Upper lobe of left lung (tissue), 6 donors: ENCODE measurements at places on chromosomes 11 and 22. TPM values are rescaled to one million over a fixed set of nuclear protein-coding genes. Genes with fewer than 3 reads are reported as not detected.

The EIF4ENIF1 gene
- total RNA-seq, result 22.5 TPM

- no peaks in the 10 kb centered on the region for H3K4me1 ChIP-seq
- H3K27me3 ChIP-seq, result no peaks in the 10 kb centered on the region
- no peak overlapping the region for H3K27ac ChIP-seq
- no peak for DNase-seq
- H3K36me3 ChIP-seq, result no peaks in the 10 kb centered on the region
- H3K4me3 ChIP-seq, result no peak overlapping the region
These were observed 161.2 kb upstream of the PLET1 start for GRCh38 chr11:112421879-112422278.

- no peaks in the 10 kb centered on the region for H3K27me3 ChIP-seq
- no peak overlapping the region for H3K27ac ChIP-seq
- no peak overlapping the region for H3K4me3 ChIP-seq
- H3K36me3 ChIP-seq, result no peaks in the 10 kb centered on the region
- peaks cover 14% of the 10 kb centered on the region for H3K4me1 ChIP-seq
These were observed 32.6 kb upstream of the TOLLIP start for GRCh38 chr11:1341928-1342524.

The METTL15 gene
- 8.9 TPM for total RNA-seq

DNA sequence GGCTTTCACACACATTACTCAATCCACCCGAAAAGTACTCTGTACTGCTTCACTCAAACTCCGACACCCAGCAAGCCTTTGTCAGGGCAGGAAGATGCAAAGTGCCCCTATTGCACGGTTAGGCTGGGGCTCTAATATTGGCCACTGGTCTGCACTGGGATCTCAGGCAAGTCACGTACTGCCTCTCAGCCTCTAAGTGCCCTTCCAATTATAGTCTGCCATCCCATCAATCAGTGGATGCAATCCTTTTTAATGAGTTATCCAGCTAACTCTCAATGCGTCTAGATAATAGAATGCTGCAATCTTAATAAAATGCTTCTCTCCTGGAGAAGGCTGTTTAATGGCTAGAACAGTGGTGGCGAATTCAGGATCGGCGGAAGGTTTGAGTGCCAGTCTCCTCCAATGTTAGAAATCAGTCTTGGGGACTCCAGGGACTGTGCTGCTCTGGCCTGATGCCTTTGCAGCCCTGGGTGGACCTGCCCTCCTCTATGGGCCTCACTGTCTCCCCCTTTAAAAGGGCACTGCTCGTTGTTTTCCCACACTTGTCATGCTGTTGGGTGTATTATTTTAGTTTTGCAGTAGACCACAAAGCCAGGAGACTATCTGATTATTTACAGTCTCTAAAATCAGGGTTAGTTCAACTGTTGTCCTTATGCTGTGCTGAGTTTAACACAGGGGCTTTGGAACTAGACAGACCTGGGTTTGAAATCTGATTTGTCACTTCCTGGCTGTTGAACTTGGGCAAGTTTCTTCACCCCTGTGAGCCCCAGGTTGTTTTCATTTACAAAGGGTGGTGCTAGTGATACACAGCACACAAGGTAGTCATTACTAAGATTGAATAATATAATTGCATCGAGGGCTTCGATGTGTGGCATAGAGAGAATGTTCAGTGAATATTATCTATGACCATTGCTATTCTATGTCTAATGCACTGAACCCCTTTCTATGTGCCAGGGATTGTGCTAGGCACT is 36.7 kb downstream of the CLMP start:
- H3K4me1 ChIP-seq, result no peaks in the 10 kb centered on the region
- H3K36me3 ChIP-seq, result no peaks in the 10 kb centered on the region
- H3K27ac ChIP-seq, result no peak overlapping the region
- DNase-seq, result no peak
- H3K4me3 ChIP-seq, result no peak overlapping the region
- no peaks in the 10 kb centered on the region for H3K27me3 ChIP-seq

The NLRP10 gene
- total RNA-seq, result not detected

DNA sequence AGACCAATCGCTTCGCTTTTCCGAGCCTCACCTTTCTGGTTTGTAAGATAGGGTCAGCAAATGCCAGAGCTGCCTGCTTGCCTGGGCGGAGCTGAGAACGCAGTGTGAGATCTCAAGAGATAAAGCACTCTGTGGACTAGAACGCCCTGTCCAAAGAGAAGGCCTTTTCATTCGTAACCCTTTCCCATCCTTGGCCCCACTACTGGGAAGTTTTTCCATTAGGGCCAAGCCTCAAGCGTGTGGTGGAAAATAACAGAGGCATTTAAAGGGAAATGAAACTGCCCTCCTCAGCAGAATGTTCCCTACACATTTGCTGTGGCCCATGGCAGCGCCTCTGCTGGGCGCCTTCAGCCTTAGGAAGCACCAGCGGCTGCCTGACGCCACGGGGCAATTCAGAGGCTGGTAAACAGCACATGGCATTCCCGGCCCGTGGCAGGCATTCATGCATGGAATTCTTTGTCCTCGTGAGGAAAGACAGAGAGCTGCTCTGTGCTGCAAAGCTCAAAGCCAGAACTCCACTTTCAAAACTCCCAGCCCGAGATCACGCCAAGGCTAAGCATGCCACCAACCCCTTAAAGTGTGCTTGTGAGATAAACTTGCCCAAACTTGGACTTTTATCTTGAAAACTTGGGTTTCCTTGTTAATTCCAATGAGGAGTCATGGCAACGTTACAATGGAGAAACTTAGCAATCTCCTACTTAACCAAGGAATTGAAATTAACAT is 38.1 kb downstream of the AHNAK start:
- H3K27ac ChIP-seq, result peak overlapping the region; percentile 57
- H3K4me3 ChIP-seq, result no peak overlapping the region
- peak; percentile 81 for DNase-seq
- H3K36me3 ChIP-seq, result no peaks in the 10 kb centered on the region
- peaks cover 56% of the 10 kb centered on the region for H3K4me1 ChIP-seq

The NAGA gene
- total RNA-seq, result 38.6 TPM

- H3K27me3 ChIP-seq, result no peaks in the 10 kb centered on the region
- DNase-seq, result no peak
- H3K36me3 ChIP-seq, result no peaks in the 10 kb centered on the region
- H3K4me1 ChIP-seq, result no peaks in the 10 kb centered on the region
- no peak overlapping the region for H3K27ac ChIP-seq
These were observed 66.9 kb upstream of the TENM4 start for GRCh38 chr11:79507706-79508105.

DNA sequence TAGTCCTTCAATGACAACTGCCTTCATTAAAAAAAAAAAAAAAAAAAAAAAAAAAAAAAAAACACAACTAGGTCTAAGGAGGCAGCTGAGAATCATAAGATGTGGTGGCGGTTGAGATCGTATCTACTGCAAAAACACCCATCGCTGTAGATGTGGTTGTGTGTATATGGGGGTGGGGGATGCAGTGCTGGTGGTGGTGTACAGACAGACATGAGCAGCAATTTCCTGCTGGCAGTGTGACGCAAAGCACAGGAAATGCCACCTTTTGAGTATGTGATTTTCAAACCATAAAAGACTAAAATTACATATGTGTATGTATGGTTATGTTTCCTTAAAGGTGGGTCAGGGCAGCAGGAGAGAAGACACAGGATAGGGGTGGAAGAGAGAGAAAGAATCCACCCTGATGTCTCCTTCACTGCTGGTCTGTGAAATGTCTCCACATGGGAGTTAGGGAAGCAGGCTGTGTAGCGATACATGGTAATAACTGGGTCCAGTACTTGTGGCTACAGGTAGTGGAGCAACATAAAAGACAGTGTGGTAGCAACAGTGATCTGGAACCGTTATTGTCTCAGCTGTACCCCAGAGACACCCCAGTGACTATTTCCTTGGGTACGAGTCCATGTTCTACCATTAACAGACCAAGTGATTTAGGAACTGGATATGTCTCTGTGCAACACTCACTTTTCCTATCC is 57.9 kb downstream of the SYTL2 start:
- no peak overlapping the region for H3K27ac ChIP-seq
- no peaks in the 10 kb centered on the region for H3K27me3 ChIP-seq
- no peak overlapping the region for H3K4me3 ChIP-seq
- no peaks in the 10 kb centered on the region for H3K36me3 ChIP-seq
- DNase-seq, result peak; percentile 53

DNA sequence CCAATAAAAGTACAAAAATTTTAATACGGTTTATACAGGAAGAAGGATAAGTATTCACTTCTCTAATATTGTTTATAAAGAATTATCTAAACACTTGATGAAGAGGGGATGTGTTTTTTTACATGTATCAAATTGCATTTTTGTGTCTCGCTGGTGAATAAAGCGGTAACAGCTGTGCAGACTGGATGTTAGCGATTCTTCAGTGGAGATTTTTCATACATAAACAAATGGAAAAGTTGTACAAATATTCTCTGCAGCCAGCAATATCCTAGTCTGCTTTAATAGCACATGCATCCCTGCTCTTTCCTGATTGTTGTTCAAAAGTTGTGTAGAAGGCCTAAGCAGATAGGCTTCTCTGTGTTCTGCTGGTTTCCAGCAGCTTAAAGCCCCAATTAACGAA is 369.3 kb downstream of the SOX6 start:
- no peaks in the 10 kb centered on the region for H3K27me3 ChIP-seq
- no peak for DNase-seq
- H3K4me1 ChIP-seq, result no peaks in the 10 kb centered on the region

DNA sequence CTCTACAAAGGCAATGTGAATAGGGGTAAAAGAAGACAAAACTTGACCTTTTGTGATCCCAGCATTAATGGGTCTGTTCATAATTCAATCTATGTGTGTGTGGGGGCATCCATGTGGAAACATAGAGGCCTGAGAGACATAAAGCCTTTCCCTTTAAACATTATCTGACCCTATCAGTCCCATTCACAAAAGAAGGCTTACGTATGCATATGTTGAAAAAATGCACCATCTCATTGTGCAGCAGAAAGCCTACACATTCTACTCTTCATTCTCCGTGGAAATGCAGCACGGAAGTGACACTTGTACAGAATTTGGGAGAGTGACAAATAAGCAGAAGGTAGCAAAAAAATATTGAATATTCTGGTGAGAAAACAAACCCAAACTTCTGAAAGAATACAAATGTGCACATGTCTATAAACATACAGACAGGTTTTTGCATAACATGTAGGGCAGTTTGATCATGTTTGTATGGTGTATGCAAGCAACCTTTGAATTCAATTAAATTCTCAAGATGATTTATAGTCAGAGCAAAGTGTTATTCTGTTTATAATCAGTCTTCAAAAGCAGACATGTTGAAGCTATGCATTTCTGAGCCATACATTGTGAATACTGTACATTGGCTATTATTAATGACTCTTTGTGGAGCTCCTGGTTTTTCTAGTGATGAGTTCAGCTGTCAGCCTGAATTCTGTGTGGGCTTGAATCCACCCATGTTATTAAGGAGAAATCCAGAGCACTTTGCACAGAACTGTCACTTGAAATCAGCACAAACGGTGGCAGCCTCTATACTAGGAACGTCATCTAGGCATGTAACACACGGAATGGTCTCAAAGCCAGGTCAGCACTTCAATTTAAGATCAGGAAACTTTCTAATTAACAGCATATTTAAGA is 236.8 kb downstream of the DCDC1 start:
- H3K4me3 ChIP-seq, result no peak overlapping the region
- H3K36me3 ChIP-seq, result no peaks in the 10 kb centered on the region
- H3K4me1 ChIP-seq, result no peaks in the 10 kb centered on the region
- DNase-seq, result no peak
- H3K27ac ChIP-seq, result no peak overlapping the region

- H3K4me3 ChIP-seq, result no peak overlapping the region
- H3K27ac ChIP-seq, result no peak overlapping the region
- no peak for DNase-seq
- H3K4me1 ChIP-seq, result peaks cover 9% of the 10 kb centered on the region
- H3K36me3 ChIP-seq, result peaks cover 21% of the 10 kb centered on the region
These were observed 46.9 kb upstream of the OR4B1 start for GRCh38 chr11:48169717-48170116.

DNA sequence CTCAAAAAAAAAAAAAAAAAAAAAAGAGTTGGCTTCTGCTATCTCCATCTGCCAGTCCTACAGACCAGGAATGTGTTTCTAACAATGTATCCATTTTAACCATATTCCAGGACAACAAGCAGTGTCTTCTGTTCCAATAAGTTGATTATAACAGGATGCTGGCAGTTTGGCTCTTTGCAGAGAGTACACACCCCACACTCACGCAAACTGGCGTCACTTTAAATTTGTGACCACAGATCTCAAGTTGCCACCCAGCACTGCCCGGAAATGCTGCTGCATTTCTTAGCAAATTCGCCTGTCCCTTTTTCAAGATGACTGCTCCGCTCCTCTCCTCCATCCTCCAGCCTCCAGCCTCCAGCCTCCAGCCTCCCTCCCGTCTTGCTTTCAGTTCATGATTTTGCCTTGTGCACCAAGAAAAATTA is 44.3 kb downstream of the SCGB1A1 start:
- no peaks in the 10 kb centered on the region for H3K36me3 ChIP-seq
- no peak for DNase-seq
- H3K4me1 ChIP-seq, result peaks cover 5% of the 10 kb centered on the region
- H3K27ac ChIP-seq, result no peak overlapping the region
- H3K4me3 ChIP-seq, result no peak overlapping the region
- H3K27me3 ChIP-seq, result no peaks in the 10 kb centered on the region

The AAMDC gene
- 30.9 TPM for total RNA-seq

GRCh38 chr11:2574553-2575535 is 125.0 kb downstream of the KCNQ1OT1 start:
- H3K4me3 ChIP-seq, result no peak overlapping the region
- H3K27ac ChIP-seq, result no peak overlapping the region
- H3K36me3 ChIP-seq, result no peaks in the 10 kb centered on the region
- H3K4me1 ChIP-seq, result no peaks in the 10 kb centered on the region
- DNase-seq, result peak; percentile 81

GRCh38 chr11:130612291-130612851 is 163.9 kb downstream of the ADAMTS15 start:
- no peak overlapping the region for H3K27ac ChIP-seq
- no peaks in the 10 kb centered on the region for H3K4me1 ChIP-seq
- H3K36me3 ChIP-seq, result no peaks in the 10 kb centered on the region
- H3K27me3 ChIP-seq, result no peaks in the 10 kb centered on the region
- no peak overlapping the region for H3K4me3 ChIP-seq

The OR6T1 gene
- not detected for total RNA-seq

The OR52I2 gene
- not detected for total RNA-seq

The TIMP3 gene
- 524 TPM for total RNA-seq

The P2RX3 gene
- total RNA-seq, result not detected
